ENCODE measurements at places on chromosomes 11 and 22. TPM values are rescaled to one million over a fixed set of nuclear protein-coding genes. Genes with fewer than 3 reads are reported as not detected.

DNA sequence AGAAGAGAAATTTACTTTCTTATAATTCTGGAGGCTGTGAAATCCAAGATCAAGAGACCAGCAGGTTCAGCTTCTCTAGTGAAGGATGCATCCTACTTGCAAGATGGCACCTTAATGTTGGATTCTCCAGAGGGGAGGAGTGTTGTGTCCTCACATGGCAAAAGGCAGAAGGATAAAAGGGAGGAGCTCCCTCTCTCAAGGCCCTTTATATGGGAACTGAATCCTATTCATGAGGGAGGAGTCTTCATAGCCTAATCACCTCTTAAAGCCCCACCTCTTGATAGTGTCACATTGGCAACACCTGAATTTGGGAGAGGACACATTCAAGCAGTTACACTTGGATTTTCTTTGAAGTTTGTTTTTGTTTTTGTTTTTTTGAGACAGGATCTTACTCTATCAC lies 79.5 kb downstream of the SLC36A4 start:
- H3K27ac ChIP-seq, result no peak overlapping the region
- no peaks in the 10 kb centered on the region for H3K36me3 ChIP-seq
- no peak for DNase-seq
- no peaks in the 10 kb centered on the region for H3K27me3 ChIP-seq
- no peaks in the 10 kb centered on the region for H3K4me1 ChIP-seq
- H3K4me3 ChIP-seq, result no peak overlapping the region

DRICH1 gene
- not detected for total RNA-seq

DNA sequence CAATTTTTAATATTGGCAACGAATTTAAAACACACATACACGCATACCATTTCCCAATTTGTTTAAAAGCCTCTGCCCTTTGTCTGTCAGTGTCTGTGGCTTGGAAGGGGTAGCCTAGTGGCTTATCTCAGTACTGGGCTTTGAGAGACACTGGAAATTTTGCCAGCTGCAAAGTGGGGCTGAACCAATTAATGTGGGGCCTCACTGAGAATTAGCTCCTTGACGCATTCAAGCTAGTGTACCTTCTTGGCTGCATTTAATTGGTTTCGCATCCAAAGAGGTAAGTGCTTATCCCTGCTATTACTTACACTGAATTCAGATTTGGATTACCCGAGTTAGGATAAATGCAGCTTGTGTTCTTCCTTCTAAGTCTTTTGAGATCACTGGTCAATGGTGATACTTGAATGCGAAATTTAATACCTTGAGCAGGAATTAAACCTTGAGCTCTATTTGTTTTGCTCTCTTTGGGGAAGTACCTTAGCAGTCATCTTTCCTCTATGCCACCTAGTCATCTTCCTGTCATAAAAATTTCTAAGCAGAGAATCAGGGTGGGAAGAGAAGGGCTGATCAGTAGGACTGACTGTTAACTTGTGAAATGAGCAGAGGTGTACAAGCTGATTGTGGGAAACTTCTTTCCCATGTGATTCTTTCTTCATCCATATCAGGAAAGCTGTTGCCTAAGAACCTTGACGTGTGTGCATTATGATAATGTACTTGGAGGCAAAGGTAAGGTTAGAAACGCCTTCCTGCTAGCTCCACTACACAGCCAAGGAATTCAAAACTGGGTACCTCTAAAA lies 187.7 kb upstream of the E2F8 start:
- peaks cover 37% of the 10 kb centered on the region for H3K27me3 ChIP-seq
- no peaks in the 10 kb centered on the region for H3K36me3 ChIP-seq
- H3K4me1 ChIP-seq, result peaks cover 9% of the 10 kb centered on the region

GRCh38 chr11:19814421-19814820 lies 101.8 kb downstream of the NAV2 start:
- H3K27me3 ChIP-seq, result no peaks in the 10 kb centered on the region
- no peaks in the 10 kb centered on the region for H3K4me1 ChIP-seq
- DNase-seq, result no peak
- no peaks in the 10 kb centered on the region for H3K36me3 ChIP-seq
- H3K27ac ChIP-seq, result no peak overlapping the region

IFTAP gene
- total RNA-seq, result 21.3 TPM

- no peak overlapping the region for H3K27ac ChIP-seq
- H3K36me3 ChIP-seq, result peaks cover 20% of the 10 kb centered on the region
- DNase-seq, result no peak
- no peak overlapping the region for H3K4me3 ChIP-seq
- no peaks in the 10 kb centered on the region for H3K27me3 ChIP-seq
Observed at GRCh38 chr11:34151166-34151565, 45.7 kb downstream of the NAT10 start.

RFPL1 gene
- total RNA-seq, result not detected

DNA sequence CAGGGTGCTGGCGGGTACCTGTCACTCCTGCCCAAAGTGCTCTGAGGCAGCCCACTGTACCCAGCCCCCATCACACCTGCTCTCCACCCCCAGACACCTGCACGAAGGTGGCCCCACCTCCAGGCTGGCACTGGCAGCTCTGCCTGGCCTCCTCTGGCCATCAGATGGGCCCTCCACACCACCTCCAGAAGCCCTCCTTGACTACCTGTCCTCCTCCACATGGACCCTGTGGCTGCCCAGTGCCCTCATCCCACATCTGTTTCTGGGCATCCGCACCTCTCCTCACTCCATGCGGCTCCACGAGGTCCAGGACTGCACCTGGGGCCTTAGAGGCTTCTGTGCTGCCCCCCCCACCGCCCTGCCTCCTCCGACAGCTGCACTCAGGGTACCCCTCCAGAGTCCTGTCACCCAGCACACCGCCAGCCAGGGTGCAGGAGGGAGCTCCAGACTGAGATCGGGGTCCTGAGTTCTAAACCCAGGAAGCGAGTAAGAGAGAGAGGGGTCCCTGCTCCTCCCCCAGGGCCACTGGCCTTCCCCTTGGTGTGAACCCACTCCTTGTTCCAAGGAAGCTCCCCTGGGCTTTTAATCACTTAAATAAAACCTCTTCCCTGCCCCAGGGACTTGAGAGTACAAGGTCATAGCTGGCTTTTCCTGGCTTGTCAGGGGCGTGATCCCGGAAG lies 1.7 kb downstream of the CTSD start:
- H3K27me3 ChIP-seq, result no peaks in the 10 kb centered on the region
- no peak overlapping the region for H3K27ac ChIP-seq
- no peaks in the 10 kb centered on the region for H3K36me3 ChIP-seq
- peaks cover 39% of the 10 kb centered on the region for H3K4me1 ChIP-seq

NXPE2 gene
- 0.11 TPM for total RNA-seq

DNA sequence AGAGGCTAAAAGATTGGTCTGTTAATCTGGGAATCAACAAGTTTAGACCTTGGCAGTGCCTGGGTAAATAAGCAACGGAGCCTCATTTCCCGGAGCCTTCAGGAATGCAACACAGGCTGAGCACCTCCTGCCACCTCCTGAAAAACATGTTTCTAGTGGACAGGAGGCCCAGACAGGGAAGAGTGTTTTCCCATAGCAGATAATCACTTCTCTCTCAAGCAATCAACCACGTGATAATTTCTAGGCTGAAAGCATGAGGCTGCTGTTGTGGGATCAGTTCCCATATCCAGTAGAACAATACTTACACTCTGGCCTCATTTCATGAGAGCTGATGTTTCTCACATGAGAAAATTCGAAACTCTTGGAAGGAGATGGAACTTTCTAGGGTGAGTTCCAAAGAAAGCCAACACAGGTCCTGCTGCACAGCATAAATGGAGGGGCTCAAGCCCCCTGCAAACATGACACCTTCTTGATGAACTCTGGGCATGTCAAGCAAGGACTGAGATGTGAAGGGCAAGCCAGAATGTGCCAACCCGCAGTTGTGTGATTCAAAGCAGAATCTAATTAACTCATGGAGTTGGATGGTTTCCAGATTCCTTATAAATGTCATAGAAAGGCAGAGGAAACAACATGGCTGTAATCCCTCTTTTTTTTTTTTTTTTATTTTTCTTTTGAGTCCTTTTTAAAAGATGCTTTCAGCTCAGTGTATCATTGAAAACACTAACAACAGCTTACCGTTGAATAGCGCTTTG lies 228.5 kb upstream of the SESN3 start:
- H3K36me3 ChIP-seq, result no peaks in the 10 kb centered on the region
- H3K4me3 ChIP-seq, result no peak overlapping the region
- no peaks in the 10 kb centered on the region for H3K27me3 ChIP-seq
- DNase-seq, result peak; percentile 27

GRCh38 chr22:50525858-50526107 lies 385 bp upstream of the SCO2 start:
- peaks cover 16% of the 10 kb centered on the region for H3K27me3 ChIP-seq
- peak overlapping the region; percentile 72 for H3K4me3 ChIP-seq
- H3K4me1 ChIP-seq, result peaks cover 26% of the 10 kb centered on the region
- H3K27ac ChIP-seq, result peak overlapping the region; percentile 21
- H3K36me3 ChIP-seq, result no peaks in the 10 kb centered on the region
- no peak for DNase-seq

DNA sequence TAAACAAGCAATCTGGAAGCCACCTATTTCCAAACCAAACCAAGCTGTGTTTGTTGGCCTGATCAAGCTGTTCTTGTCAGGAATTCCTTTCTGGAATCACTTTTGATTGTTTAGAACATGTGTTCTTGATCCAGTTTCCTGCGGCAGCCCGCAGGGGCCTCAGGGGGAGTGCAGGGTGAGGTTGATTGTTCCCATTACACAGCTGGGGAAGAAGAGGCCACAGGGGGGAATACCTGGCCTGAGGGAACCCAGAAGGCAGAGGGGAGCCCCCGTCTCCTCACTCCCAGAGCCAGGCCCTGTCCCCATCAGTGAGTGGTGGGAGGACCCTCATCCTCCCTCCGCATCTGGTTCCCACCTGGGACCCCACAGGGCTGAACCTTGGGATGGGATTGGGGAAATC lies 4.2 kb downstream of the MRGPRD start:
- H3K36me3 ChIP-seq, result no peaks in the 10 kb centered on the region
- no peak for DNase-seq
- H3K4me3 ChIP-seq, result no peak overlapping the region
- peaks cover 21% of the 10 kb centered on the region for H3K27me3 ChIP-seq
- no peaks in the 10 kb centered on the region for H3K4me1 ChIP-seq

GRCh38 chr11:4798427-4799183 lies 5.6 kb downstream of the OR52R1 start:
- H3K27me3 ChIP-seq, result no peaks in the 10 kb centered on the region
- no peak overlapping the region for H3K27ac ChIP-seq
- DNase-seq, result no peak
- no peak overlapping the region for H3K4me3 ChIP-seq
- H3K36me3 ChIP-seq, result no peaks in the 10 kb centered on the region
- no peaks in the 10 kb centered on the region for H3K4me1 ChIP-seq

NAALADL1 gene
- not detected for total RNA-seq

- no peaks in the 10 kb centered on the region for H3K27me3 ChIP-seq
- no peak for DNase-seq
- H3K36me3 ChIP-seq, result no peaks in the 10 kb centered on the region
- peak within 1 kb of the TSS; percentile 59 for H3K4me3 ChIP-seq
Observed at GRCh38 chr11:61752117-61752924, at the start of gene MYRF. Gene MYRF (plus strand): TSS chr11:61752636. CDS start chr11:61752745, 109 bp downstream.

GRCh38 chr11:100576718-100577021 lies 110.4 kb upstream of the ARHGAP42 start:
- no peak overlapping the region for H3K27ac ChIP-seq
- peaks cover 9% of the 10 kb centered on the region for H3K4me1 ChIP-seq
- no peaks in the 10 kb centered on the region for H3K27me3 ChIP-seq
- DNase-seq, result no peak

OR52H1 gene
- not detected for total RNA-seq

DNA sequence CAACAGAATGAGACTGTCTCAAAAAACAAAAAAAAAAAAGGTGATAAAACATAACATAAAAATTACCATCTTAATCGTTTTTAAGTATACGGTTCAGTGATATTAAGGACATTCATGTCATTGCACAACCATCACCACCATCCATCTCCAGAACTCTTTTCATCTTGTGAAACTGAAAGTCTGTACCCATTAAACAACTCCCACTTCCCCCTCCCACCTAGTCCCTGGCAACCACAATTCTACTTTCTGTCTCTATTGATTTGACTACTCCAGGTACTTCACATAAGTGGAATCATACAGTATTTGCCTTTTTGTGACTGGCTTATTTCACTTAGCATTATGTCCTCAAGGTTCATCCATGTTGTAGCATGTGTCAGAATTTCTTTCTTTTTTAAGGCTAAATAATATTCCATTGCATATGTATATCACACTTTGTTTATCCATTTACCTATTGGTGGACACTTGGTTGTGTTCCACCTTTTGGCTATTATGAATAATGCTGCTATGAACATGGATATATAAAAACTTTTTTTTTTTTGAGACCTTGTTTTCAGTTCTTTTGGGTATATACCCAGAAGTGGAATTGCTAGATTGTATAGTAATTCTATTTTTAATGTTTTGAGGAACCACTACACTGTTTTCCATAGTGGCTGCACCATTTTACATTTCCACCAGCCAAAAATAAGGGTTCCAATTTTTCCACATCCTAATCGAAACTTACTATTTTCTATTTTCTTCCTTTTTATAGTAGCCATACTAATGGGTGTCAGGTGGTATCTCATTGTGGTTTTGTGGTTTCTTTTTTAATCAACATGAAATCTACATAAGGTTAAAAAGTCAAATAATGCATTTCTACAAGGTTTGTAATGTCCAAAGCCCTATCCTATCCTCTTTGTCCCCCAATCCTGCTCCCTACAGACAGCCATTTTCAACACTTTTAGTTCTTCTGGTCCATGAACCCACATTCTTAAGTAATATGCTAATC lies 23.4 kb upstream of the PIK3C2A start:
- H3K4me3 ChIP-seq, result no peak overlapping the region
- H3K36me3 ChIP-seq, result no peaks in the 10 kb centered on the region
- H3K27me3 ChIP-seq, result no peaks in the 10 kb centered on the region
- H3K4me1 ChIP-seq, result no peaks in the 10 kb centered on the region
- H3K27ac ChIP-seq, result no peak overlapping the region

GRCh38 chr11:68010090-68011041 lies at the start of gene ALDH3B1:
Gene ALDH3B1 (plus strand): TSS chr11:68010327. CDS start chr11:68015298, 4,971 bp downstream.
- peak within 1 kb of the TSS; percentile 96 for H3K27ac ChIP-seq
- no peaks in the 10 kb centered on the region for H3K27me3 ChIP-seq
- peak within 1 kb of the TSS; percentile 32 for H3K4me3 ChIP-seq
- H3K4me1 ChIP-seq, result peaks cover 58% of the 10 kb centered on the region
- no peaks in the 10 kb centered on the region for H3K36me3 ChIP-seq

- DNase-seq, result no peak
- no peaks in the 10 kb centered on the region for H3K4me1 ChIP-seq
- no peak overlapping the region for H3K4me3 ChIP-seq
- H3K36me3 ChIP-seq, result no peaks in the 10 kb centered on the region
- H3K27me3 ChIP-seq, result peaks cover 13% of the 10 kb centered on the region
Observed at GRCh38 chr11:114131461-114131864, 72.0 kb downstream of the ZBTB16 start.

CREB3L1 gene
- total RNA-seq, result 324 TPM

DNA sequence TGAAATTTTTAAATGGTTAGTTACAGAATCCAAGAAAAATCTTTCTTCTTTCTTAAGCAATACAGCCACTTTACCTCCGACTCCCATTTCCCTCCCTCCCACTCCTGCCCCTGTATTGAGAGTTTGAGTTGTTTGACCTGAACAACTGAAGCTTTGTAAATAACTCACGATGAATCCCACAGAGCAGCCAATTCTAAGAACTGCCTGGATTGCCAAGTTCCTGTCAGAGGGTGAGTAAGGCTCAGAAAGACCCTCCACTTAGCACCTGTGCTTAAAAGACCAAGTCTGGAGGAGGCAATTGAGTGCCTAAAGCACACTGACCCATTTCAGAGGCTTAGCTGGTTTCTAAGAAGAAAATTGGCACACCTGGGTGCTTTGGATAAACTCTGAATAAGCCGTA lies 158.5 kb downstream of the MSANTD4 start:
- no peaks in the 10 kb centered on the region for H3K36me3 ChIP-seq
- H3K4me3 ChIP-seq, result no peak overlapping the region
- no peak for DNase-seq

- H3K4me1 ChIP-seq, result no peaks in the 10 kb centered on the region
- H3K4me3 ChIP-seq, result no peak overlapping the region
- no peak overlapping the region for H3K27ac ChIP-seq
- no peaks in the 10 kb centered on the region for H3K27me3 ChIP-seq
- no peak for DNase-seq
Observed at GRCh38 chr11:88105951-88106350, 69.3 kb downstream of the RAB38 start.

All from astrocyte (in vitro differentiated cells and primary cell).